ENCODE measurements at places on chromosomes 1 and 21. TPM values are rescaled to one million over a fixed set of nuclear protein-coding genes. Genes with fewer than 3 reads are reported as not detected.

- peak; percentile 15 for DNase-seq
These were observed 7.0 kb upstream of the C1orf174 start for GRCh38 chr1:3907031-3907534.

DNA sequence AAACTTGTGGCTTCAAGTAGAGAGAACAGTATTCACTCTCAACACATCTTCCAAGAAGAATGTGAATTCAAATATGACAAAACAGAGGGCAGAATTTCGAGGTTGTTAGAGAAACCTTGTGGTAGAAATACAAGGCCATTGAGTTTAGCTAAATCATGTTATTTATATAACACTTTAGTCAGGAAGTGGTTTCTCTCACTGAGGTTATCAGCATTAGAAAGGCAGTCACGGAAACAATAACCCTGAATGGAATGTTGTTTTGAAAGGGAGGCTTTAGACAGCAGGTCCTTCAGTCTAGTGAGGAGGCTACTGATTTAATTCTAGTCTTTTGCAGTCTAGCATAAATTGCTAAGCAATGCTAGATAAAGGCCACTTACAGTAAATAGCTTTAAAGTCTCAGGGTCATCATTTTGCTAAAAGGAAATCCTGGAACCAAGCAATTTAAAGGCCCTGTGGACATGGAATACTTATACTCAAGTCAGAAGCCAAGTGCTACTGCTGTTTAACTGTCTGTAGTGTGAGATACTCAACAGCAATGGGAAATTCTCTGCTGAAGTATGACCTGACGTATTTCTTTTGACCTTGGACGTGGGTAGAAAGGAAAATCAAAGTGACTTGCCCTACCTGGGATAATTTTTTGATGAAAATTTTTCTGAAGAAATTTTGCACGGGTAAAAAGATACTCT is 89.0 kb upstream of the CHODL start:
- DNase-seq = no peak

Gene EDN2
- not detected for total RNA-seq

Gene MMEL1
- total RNA-seq = under 0.01 TPM

DNA sequence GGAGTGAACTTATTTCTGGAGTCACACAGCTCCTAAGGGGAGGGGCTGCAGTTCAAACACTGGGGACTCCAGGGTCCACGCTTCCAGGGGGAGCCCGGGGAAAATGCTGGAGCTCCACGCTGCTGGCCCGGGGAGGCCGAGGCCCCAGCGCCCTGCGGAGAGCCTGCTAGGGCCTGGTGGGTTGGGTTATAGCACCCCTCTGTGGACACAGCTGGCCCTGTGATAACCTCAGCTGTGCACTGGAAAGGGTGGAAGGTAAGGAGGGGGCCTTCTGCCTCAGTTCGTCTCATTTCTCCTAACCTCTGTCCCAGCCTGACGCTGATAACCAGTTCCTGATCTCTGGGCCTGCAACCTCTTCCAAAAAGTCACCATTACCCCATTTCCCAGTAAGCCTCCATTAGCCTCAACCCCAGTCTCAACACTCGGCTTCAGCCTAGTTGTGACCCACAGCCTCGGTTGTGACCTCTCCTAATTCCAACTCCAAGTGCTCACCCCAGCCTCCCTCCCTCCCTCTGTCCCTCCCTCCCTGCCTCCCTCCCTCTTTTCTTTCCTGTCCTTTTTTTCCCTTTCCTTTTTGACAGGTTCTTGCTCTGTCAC is 7.1 kb downstream of the NBL1 start:
- peak; percentile 60 for DNase-seq

DNA sequence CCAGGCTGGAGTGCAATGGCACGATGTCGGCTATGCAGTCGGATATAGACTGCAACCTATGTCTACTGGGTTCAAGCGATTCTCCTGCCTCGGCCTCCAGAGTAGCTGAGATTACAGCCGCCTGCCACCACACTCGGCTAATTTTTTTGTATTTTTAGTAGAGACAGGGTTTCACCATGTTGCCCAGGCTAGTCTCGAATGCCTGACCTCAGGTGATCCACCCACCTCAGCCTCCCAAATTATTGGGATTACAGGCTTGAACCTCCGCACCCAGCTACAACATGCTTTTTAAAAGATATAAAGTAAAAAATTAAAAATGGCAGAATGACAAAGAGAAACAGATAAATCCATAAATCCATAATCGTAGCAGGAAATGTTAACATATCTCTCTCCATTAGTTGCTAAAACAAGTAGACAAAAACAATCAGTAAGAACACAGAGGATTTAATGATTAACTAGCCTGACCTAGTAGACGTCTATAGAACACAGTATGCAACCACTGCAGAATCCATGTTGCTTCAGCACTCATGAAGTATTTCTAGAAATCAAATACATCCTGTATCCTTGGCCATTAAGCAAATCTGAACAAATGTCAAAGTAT is 59.9 kb upstream of the SPOCD1 start:
- no peak for DNase-seq

- DNase-seq = peak; percentile 20
These were observed 9.4 kb downstream of the NPHP4 start for GRCh38 chr1:5982868-5983267.

DNA sequence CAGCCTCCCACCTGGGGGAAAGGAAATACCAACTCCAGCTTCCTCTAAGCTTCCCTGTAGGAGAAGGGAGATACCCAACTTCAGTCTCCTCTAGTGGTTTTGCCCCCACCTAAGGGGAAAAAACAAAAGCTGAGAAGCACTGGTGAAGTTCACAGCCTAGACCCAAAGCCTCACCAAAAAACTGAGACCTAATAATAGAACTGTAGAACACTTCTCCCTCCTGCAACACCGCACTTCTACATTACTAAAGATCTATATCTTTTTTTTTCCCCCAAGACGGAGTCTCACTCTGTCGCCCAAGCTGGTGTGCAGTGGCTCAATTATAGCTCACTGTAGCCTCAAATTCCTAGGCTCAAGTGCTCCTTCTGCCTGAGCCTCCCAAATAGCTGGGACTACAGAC is 43.2 kb downstream of the SLC2A1 start:
- no peak for DNase-seq

DNA sequence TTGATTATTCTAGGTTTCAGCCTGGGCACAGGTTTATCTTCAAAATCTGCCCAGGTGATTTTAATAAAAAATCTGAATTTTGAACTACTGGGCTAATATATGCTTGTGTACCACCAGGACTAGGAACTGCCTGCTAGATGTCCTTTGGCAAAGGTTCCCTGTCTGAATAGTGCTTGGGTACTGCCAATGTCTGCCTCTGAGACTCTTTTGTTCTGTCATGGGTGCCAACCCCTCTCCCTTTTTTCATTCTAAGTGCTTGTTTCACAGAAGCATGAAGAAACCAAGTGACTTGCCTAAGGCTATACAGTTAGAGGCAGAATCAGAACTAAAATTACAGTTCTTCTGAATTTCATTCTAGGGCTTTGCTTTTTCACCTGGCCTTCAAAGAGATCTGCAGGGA is 106.3 kb upstream of the CACHD1 start:
- no peak for DNase-seq

Gene EXO1
- total RNA-seq = 12.5 TPM

- no peak for DNase-seq
These were observed 103.8 kb upstream of the USP25 start for GRCh38 chr21:15626031-15626430.
